Astrocyte (in vitro differentiated cells and primary cell): ENCODE measurements at places on chromosomes 1 and 21. TPM values are rescaled to one million over a fixed set of nuclear protein-coding genes. Genes with fewer than 3 reads are reported as not detected.

DNA sequence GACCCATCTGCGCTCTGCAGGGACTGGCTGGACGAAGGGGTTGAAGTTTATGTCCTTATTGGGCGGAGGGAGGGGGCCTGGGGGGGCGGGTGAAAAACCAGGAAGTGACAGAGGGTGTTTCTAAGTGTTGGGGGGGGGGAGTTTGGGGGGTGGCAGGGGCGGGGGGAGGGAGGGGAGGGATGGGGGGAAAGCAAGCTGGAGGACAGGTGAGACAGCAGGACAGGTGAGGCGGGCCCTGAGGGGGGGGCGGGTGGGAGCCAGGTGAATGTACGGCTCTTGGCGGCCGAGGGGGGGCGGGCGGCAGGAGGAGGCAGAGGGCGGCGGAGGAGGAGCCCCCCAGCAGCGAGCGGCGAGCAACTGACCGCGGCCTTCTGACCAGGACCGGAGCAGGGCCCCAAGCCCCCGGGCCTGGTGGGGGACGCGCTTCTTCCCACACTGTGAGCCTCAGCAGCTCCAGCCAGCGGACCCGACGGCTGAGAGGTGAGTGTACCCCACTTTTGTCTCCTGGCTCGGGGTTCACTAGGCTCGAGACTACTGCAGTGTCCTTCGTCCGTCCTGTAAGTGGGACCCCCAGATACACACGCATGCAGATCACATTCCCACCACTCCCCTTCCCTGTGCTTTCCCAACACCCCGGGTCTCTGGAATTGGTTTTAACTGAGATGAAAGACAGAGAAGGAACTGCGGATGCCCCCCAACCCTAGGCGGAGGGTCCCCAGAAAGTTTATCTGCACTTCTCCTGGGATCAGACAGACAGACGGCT is at the start of gene ZBTB7B:
TSS of gene ZBTB7B (plus strand) at position 339 of the 763 bp plus-strand sequence. CDS start 11,859 bp downstream, outside the sequence.
- no peak for DNase-seq

DNA sequence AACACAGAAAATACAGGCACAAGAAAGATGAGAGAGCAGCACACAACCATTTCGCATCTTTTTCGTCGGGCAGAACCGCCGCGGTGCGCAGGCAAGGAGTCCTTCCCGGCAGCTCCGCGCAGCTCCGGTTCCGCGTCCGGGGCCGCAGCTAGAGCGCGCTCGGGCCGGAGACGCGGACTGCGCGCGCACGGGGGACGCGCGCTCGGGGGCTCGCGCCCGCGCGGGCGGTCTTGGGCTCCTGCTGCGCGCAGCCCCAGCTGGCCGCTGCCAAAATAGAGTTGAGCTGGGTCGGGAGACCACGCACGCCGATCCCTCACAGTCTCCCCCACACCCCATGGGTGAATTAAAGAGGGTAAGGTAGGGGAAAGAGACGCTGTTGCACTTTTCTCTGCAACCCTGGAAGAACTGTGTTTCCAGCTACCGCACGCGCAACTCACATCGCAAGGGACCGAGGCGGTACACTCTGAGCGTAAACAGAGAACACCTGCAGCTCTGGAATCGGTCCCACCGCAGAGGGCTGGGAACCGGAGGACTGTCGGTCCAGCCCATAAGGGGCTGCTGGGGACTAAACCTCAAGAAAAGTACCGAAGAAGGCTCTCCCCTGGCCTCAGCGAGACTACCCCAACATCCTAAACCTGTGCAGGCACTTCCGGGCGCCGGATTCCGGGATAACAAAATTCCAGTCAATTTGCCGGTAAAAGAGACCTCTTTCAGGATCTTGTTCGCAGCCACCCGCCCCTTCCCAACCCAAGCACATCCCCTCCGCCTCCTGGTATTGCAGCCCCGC is 1.7 kb downstream of the NR5A2 start:
- DNase-seq: no peak

Gene CFAP126
- not detected in 2 replicates for total RNA-seq

GRCh38 chr1:154623358-154623757 is 15.4 kb upstream of the ADAR start:
- no peak for DNase-seq

Gene IL20
- total RNA-seq: not detected in 2 replicates

DNA sequence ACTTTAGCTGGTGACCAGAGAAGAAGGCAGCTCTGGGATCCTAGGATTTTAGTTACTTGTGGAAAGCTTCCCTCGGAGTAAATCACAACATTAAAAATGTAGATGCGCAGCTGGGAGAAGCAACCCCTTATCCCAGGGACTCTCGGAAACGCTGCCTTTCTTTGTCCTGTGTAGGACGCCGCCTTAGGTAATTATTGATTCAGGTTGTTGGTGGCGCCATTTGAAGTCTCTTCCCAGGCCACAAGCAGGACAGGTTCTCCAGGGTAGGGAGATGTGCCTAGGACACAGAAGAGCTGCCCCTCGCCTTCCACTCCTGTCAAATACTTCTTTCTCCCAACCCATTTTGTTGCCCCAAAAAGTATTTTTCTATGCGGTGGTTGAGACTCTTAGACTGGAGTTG is 10.3 kb downstream of the SLC37A1 start:
- DNase-seq: no peak

DNA sequence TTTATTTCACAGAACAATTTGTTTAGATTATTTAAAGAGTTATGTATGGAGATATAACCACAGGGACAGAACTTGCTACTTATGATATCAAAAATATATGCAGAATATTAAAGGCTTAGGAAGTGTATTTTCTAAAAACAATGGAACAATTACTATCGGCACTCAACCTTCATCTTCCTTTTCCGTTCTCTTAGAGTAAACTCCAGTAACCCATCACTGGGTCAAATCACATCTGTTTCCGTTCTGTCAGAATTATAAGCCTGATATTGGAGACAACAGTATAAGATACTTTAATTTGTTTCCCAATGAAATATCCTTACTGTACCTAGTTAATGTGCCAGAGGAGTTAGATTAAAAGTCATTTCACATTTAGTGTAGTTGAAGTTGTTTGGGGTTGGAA is 32.2 kb downstream of the DTL start:
- DNase-seq: no peak

Gene KRTAP11-1
- total RNA-seq: not detected in 2 replicates

DNA sequence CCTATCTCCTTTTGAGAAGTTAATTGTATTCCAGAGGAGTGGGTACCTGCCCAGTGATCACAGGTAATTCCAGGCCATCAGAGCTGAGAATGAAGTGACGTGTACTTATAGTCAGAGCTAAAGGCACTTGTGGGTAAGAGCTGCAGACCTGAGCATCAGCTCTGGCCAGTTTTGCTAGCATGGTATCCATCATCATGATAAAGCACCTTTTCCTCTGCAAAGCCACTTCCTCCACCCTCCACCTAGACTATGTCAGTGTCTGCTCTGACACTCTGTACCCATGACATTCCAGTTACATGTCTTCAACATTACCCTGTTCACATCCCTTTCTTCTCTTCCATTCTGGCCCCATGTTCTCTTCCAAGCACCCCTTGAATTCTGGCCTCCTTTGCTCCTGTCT is 157.3 kb downstream of the GRIK3 start:
- no peak for DNase-seq

GRCh38 chr1:42845866-42846256 is 552 bp upstream of the ZNF691 start:
- no peak for DNase-seq

GRCh38 chr1:75203415-75204277 is 69.5 kb downstream of the LHX8 start:
- DNase-seq: peak; percentile 26

DNA sequence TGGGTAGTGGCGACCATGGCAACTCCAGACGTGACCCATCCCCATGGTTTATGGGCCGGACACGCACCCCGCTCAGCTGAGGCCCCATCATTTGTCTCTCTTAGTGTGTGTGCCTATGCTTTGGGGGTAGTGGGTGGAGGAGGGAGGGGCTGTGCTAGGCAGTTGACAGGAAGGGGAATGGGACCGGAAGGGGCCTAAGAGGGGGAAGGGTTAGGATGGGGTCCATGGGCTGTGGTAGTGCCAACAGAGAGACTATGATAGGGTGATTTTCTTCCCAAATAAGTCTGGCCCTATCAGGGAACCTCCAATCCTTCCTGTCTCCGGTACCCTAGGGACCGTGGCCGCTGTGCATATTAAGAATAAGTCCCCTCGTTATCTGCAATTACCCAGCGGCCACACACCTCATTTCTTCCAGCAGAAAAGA is 9.9 kb downstream of the DMAP1 start:
- no peak for DNase-seq

DNA sequence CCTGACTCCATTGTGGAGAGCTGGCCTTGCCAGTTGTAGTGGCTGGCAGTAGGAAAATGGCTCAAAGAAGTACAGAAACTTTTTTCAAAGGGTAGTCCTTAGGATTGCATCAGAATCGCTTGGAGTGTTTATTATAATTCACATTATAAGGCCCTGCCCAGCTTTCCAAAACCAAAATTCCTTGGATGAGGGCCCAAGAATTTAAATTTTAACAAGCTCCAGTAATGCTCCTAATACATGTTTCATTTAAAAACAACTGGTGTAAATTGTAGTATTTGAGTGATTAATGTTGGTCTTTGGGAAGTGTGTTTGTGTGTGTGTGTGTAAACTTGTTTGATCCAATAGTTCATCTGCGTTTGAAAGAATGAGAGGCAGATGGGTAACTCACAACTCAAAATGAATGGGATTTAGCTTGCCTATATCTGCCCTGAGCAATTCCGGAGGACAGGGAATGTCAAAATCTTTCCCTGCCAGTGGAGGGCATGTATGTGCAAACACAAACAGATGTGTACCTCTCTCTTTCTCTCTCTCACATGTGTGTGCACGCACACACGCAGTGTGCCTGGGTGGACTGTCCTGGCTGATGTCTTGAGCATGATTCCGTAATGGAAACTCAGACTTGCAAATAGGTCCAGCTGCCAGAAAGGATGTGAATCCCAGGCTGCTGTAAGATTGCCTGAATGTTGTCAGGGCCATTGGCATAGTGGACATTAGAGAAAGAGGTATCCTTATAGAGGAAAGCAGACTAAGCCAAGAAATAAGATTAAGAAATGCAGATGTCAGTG is 293.1 kb downstream of the LMX1A start:
- DNase-seq: no peak

DNA sequence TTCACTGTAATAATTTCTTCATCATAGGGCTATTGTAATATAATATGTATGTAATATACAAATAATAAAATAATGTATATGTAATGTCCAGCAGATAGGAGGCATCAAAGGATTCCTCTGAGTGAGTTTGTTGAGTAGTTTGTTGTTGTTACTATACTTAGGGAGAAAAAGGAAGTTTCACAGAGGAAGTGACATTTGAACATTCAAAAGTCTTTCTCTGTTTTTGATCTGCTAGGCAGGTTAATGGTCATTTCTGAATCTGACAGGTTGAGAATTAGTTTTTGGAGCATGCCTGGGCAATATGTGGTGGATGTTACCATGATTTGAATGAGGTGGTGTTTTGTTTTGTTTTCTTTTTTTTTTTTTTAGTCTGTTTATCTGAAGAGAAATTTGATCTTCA is 102.1 kb downstream of the NRDC start:
- DNase-seq: no peak

- no peak for DNase-seq
These were observed 14.4 kb downstream of the LAMC2 start for GRCh38 chr1:183200451-183200850.

DNA sequence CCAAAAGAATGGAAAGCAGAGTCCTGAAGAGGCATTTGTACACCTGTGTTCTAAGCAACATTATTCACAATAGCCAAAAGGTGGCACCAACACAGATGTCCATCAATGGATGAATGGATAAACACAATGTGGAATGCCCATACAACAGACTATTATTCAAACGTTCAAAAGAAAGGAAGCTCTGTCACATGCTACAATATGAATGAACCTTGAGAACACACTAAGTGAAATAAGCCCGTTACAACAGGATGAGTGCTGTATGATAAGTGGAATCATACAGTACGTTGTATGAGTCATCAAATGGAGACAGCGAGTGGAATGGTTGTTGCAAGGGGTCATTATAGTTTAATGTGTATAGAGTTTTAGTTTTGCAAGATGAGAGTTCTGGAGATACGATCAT is 80.1 kb downstream of the SH3BGR start:
- DNase-seq: no peak

Gene IFFO2
- total RNA-seq: 34.2 and 39.6 TPM in 2 replicates

Gene YOD1
- 13.4 and 14.8 TPM in 2 replicates for total RNA-seq

Gene LINGO4
- total RNA-seq: not detected in 2 replicates

DNA sequence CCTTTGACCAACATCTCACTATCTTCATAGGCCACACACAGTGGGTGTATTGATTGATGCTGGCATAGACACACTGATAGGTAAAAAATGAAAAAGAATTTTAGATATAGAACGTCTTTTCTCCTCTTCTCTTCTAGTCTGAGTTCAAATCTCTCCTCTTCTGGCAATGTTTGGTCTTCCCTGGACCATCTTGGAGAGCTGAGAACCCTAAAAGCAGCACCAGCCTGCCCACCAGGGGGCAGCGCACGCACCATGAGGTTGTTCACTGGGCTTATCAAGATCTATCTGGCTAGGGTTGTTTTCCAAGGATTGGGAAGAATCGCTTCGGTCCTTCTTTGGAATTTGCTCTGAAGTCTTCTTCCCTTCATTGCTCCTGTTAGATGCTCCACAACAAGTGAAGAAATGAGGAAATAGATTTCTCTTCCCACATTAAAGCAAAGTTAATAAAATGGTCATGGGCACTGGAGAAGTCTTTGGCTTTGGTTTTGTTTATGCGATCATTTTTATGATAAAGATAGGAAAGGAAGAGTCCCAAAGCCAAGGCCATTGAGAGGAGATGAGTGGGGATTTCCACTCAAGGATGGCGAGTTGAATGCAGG is 104.0 kb upstream of the OLIG2 start:
- DNase-seq: no peak

DNA sequence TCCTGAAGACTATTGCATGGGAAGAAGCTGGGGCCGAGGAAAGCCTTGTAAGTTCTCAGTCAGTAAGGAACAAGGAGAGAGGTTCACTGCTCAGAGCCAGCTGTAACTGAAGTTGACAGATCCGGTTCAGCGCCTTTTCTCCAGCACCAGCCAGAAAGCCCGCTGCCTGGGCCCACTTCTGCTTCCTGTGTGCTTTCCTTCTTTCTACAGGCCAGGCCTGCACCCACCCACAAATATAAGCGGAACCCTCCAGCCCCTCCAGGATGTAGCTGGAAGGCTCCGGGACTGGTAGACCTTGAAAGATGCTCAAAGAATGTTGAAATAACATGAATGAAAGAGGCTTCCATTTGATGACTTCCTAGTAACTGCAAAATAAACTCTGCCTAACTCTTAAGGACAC is 38.8 kb downstream of the PARP1 start:
- DNase-seq: no peak

GRCh38 chr1:41361495-41362356 is 492 bp downstream of the FOXO6 start:
- DNase-seq: no peak
